ENCODE measurements at places on chromosomes 4 and X.

- DNase-seq: peak; percentile 23
Observed at GRCh38 chr4:86592553-86593249, 1.4 kb upstream of the PTPN13 start.

DNA sequence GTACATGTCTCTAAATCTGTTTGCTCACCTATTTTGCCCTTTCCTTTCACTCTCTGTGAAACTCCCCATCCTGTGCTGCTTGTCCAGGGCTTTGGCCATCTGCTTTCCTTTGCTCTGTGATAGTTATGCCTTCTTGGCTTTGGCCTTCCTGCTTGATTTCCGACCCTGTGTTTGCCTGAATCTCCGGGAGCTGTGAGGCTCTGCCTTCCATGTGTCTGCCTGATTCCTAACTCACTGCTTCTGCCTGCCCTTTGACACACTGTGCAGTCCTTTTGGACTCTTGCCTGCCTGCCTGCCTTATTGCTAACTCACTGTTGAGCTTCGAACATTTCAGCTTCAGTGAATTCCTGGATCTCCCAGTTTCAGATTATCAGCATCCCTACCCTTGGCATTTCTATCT lies 143.1 kb downstream of the C4orf33 start:
- peak; percentile 9 for DNase-seq

GRCh38 chrX:68693481-68694434 lies 46.3 kb downstream of the STARD8 start:
- peak; percentile 28 for DNase-seq

DNA sequence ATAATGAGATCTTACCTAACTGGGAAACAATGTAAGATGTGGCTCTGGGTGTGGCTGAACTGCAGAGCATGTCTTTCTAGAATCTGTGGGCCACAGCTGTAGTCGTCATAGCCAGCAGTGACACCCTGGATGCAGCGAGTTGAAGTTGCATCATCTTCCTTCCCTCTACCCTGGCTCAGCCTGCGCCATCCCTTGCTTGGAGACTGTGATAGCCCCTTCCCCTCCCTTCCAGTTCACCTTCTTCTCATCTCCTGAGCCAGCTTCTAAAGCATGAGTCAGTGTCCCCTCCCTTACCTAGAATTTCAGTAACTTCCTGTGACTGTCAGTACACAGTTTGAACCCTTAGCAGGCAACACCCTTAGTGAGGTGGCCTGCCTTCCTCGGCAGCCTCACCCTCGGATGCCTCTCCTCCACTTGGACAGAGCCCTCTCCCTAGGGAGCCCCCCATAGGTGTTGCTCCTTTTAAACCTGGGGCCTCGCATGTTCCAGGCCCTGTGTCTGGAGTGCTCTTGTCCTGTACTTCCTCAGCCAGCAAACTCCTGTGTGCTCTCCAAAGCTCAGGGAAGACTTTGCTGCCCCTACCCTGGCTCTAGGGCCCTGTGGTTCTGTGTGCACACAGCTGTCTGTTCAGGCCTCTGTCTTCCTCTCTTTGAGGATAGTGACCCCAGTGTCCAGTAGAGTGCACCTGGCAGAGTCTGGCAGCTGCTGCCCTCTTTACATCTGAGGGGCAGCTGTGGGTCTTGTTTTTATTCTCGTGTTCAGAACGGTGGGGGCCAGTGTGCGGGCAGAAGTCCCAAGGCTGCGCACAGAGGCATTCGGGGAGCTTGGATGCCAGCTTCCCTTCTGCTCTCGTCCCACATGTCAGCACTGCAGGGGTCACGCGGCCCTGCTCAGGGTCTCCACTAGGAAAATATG lies 43.7 kb upstream of the TADA2B start:
- no peak for DNase-seq

GRCh38 chr4:5882947-5883346 lies 9.9 kb downstream of the CRMP1 start:
- DNase-seq: no peak

DNA sequence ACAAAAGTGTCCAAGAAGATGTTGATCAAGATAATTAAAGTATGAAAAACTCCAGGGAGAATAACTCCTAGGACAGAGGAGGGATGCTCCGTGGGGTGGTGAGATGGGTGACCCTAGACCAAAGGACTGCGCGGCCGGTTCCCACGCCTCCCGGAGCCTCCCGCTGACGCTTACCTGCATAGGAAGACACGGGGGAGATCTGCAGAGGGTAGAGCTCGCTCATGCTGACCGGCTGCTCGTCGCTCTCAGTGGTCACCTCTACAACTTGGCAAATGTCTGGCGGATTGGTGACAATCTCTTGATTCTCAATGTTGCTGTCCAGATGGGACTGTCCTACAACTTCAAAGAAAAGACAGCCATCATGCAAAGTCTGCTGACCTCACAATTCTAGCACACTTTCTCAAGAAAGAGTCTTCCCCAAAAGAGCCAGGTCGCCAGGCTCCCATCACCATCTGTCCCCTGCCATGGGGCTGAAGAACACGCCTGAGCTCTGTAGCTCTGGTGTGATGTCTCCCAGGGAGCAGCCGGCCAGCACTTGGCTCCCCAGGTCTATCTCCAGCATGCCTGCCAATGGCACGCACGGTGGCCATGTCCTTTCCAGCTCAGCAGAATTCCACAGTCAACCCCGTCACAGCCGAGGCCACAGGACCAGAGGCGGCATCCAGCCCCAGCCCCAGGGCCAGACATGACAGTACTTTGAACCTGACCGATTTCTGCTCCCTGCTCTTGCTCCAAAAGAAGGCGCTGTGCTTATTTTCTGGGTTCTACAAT lies 75.4 kb downstream of the IRF2 start:
- DNase-seq: no peak

- peak; percentile 27 for DNase-seq
Observed at GRCh38 chr4:86894455-86894854, 2.2 kb upstream of the C4orf36 start.

GRCh38 chrX:46713672-46714490 lies 45.0 kb downstream of the SLC9A7 start:
- peak; percentile 19 for DNase-seq

- peak; percentile 11 for DNase-seq
Observed at GRCh38 chr4:20219521-20219920, 32.2 kb upstream of the SLIT2 start.

GRCh38 chr4:110472583-110473329 lies 3.2 kb upstream of the ENPEP start:
- no peak for DNase-seq

DNA sequence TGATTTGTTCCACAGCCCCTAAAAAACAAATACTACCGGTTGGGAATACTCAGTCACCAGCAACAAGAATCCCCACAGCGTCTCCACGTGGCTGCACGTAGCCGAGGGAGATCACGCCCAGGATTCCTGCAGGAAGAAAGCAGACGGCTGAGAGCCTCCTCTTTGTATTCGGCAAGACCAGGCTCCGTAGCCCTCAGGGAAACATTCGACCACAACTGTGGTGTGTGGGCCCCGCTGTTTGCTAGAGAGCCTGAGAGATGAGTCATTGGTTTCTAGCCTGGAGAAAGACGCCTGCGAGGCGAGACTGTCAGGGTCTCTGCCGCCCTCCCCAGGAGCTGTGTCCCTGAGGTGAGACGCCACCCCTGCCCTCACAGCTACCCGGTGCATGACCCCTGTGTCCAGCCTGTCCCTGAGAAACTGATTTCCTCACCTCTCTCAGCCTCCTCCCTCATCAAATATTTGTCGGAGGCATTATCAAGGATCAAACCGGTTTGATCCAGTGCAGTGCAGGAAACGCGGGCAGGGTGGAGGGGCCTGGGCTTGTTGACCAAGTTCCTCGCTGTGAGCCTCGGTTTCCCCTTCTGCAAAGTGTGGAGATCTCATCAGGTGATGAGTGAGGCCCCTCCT lies 4.7 kb upstream of the S100P start:
- DNase-seq: peak; percentile 88

DNA sequence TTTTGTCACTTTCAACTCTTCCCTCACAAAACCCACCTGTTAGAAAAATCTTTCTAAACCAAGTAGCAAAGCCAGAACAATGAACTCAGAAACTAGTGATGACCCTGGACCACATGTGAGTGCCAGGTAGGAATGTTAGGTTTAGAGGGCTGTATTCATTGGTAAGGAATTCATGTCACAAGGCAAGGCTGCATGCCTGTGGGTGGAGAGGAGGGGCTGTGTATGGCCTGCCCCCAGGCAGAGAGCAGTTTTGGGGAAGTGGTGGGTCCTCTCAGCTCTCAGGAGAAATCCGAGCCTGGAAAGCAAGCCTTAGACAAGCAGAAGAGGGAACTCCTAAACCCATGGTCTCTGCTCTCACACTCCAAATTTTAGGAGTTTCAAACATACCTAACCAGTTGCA lies 2.4 kb downstream of the RNF175 start:
- DNase-seq: no peak

DNA sequence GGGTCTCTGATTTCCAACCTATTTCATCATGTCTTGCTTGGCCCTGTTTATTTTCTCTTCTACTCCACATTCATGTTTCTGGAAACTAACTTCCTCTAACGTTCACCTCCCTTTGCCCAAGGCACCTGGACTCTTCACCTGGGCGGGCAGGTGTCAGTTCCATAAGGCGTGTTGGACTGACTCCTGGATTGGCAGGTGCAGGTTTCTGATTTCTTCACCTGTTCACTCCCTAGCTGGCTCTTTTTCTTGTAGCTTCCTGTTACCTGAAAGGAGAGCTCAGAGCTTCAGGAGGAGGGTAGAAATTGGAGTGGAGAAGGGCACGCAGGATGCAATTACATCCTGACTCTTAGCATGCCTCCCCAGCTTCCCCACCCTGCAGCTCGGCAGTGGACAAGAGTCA lies 350.8 kb upstream of the KLF3 start:
- DNase-seq: no peak

DNA sequence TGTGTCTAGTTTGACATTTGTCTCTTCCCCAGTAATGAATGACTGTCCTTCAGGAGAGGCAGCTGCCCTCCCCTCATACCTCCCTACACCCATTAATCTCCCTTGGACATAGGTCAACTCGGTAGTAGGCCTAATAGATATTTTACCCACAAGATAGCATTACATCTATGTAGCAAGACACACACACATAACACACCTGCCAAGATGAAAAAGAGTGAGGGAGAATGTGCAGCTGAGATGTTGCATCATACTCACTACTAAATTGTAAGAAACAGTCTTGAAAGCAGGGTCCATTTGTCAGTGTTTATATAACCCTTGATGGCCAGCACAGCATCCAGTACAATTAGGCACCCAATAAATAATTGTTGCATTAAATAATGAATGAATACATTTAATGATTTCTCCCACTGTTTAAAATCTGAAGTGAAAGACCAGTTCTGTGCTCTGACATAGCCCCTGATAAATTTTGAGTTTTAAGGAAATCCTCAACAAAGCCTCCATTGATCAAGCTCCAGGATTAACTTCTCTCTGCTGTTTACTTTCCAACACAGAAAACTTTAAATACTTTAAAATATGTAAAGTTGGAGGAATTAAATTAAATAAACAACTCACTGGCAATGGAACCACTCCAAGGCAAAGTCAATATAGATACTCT lies 440.8 kb upstream of the RASGEF1B start:
- no peak for DNase-seq

DNA sequence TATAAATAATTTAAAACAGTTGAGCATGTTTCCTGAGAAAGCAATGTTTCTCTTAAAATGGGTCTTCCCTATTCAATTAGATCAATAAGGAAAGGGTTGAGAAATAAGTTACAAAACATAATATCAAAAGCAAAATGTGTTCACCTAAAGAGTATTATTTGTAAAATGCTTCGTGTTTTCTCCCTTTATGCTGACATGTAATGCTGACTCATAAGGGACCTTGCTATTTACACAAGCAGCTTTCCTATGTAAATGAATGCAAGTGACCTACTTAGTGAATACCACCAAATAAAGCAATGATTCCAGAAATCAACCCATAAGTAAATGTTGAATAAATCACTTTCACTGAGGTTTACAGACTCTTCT lies 91.5 kb downstream of the ELOVL6 start:
- DNase-seq: peak; percentile 51

- no peak for DNase-seq
Observed at GRCh38 chr4:167966143-167966542, 126.2 kb upstream of the ANXA10 start.

DNA sequence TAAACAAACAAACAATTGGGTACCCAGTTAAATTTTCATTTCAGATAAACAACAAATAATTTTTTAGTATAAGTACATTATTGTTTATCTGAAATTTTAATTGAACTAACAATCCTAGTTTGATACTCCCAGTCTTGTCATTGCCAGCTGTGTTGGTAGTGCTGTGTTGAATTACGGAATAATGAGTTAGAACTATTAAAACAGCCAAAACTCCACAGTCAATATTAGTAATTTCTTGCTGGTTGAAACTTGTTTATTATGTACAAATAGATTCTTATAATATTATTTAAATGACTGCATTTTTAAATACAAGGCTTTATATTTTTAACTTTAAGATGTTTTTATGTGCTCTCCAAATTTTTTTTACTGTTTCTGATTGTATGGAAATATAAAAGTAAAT lies 2.9 kb downstream of the CXCL8 start:
- DNase-seq: no peak

DNA sequence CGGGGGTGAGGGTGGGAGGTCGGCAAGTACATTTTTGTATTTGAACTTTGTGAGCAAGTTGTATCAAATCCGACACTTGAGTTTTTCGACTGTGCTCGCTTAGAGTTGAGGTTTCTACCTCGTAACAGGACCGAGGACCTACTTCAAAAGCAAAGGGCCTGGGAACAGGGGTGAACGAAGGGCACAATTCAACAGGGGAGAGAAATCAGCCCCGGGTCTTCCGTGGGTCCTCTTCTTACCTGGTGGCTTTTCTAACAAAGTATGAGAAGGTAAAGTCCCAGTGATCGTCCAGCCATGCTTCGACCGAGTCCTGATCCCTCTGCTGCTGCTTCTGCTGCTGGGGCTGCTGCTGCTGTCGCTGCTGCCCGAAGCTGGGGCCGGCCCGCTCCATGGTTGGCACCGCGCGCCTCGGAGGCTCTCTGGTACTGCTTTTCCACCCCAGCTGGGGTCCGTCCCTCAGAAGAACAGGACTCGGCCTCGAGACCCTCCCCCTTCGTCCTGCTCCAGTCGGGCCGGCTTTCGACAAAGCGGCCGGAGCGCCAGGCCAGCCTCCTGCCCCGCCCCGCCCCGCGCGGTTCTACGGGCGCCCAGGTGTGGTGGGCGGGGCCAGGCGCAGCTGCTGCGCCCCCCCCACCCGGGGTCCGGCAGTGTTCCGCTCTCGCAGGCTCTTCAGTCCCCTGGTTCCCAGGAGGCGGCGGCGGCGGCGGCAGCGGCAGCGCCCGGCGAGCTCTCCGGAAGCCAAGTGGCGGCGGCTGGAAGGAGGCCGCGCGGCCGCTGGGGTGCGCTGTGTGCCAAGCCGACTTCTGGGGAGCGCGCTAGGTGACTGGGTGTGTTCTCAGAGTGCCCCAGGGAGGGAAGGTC lies at the start of gene PDE5A:
PDE5A (minus strand) TSS at position 524 of the 861 bp plus-strand sequence; CDS start at position 391, 133 bp downstream.
- peak; percentile 54 for DNase-seq

DNA sequence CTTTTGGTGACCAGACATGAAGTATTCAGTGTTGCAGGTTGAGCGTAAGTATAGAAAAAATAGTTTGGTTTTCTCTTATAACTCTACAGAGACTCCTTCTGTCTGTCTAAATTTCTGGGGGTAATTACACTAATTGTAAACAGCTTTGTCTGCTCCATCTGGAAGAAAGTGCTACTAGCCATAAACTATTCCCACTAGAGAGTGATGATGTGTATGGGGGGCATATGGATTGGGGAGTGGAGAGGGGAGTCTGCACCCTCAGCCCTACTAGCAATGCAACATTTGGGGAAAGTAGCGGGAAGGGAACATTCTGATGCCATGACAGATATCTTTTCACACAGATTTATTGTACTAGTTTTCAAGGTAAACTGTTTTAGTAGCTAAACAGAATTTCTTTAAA lies 549.7 kb downstream of the TRIML1 start:
- DNase-seq: no peak

GRCh38 chr4:102022343-102022742 lies 231.8 kb downstream of the BANK1 start:
- DNase-seq: no peak

- DNase-seq: no peak
Observed at GRCh38 chr4:24867766-24868296, 45.0 kb downstream of the CCDC149 start.

Measured in HFFc6 (cell line).